ENCODE measurements at places on chromosomes 16 and 17.

DNA sequence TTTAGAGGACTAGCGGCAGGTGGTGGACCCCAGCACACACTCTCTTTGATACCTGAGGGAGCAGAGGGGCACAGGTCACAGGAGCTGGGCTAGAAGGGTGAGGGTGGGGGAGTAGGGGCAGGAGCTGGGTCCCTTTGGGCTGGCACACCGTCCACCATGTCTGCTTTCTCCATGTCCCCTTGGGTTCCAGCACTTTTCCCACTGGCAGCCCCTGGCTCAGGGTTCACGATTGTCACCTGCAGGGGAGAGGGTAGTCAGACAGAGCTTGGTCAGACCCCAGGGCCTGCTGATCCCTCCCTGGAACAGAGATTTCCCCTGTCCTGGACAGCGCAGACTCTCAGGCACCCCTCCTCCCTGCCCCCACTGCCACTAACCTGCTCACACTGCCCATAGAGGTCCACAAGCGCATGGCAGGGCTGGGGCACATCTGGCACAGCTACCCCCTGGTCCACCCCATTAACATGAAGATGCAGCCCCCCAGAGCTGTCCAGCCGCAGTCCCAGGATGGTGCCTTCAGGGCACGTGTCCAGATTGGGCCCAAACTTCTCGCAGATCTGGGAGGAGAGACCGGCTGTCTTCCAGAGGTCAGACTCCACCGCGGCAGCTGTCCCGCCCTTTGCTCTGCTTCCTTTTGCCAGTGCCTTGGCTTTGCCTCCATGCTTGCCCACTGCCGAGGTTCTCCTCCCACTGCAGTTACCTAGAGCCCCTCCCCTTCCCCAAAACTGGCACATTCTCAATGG is 3.1 kb upstream of the GPS2 start:
- DNase-seq = no peak

DNA sequence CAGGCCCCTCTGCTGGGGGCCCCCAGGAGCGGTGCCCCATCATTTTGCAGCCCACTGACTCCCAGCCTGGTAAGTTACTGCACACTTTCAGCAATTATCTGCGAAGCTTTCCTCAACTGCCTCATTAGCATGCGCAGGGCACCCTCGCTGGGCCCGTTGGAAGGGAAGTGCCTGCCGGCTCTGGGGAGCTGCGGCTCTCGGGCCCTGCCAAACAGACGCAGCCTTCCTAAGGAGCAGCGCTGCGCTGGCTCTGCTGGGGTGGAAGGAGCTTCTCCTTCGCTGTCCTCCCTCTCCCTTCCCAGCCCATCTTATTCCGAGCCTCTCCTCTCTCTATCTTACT is 71.0 kb downstream of the RBBP6 start:
- no peak for DNase-seq

GRCh38 chr16:86239381-86239780 is 270.9 kb upstream of the FOXF1 start:
- DNase-seq = no peak

- no peak for DNase-seq
Observed at GRCh38 chr17:79650861-79651260, 40.0 kb upstream of the RBFOX3 start.

DNA sequence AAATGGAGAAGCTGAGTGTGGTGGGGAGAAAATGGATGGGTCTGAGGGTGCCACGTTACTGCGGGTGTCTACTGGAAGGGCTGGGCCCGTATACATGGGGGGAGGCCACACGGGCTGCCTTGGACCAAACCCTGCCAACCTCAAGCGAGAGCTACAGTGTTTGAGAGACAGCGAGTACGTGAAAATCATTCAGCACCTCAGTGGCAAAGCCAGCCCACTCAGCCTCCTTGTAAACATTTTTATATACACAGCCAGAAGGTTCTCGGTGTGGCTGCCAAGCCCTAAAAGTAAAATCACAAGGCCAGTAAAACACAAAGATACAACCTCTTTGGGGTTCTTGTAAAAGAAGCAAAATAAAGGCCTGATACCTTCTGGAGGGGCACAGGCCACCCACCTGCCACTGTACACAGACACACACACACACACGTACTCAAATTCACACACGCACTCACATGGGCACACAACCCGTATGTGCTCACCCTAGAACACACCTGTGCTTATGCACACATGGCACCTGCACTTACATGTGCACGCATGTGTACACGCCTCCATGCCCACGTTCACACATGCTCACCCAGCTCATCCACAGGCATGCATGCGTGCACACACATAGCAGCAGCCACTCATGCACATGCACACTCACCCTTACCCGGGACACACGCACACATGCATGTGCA is 102.8 kb downstream of the GSG1L start:
- no peak for DNase-seq

DNA sequence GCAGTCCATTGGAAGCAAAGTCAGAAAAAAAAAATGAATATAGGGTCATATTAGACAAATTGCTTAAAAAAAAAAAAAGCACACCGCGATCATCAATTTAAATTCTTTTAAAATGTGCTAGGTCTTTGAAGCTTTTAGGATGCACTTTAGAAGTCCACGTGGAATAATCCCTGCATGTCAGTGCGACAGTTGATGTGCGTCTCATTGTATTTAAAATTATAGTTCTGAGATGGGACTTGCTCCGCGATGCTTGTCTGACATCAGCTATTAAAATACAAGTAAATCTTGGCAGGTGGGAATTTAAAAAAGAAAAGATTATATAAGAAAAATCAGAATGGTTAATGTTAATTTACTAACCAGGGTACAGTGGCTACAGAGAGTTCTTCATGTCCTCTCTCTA is 105.2 kb downstream of the RBFOX1 start:
- DNase-seq = no peak

GRCh38 chr16:4179763-4180260 is 62.1 kb downstream of the SRL start:
- DNase-seq = no peak

DNA sequence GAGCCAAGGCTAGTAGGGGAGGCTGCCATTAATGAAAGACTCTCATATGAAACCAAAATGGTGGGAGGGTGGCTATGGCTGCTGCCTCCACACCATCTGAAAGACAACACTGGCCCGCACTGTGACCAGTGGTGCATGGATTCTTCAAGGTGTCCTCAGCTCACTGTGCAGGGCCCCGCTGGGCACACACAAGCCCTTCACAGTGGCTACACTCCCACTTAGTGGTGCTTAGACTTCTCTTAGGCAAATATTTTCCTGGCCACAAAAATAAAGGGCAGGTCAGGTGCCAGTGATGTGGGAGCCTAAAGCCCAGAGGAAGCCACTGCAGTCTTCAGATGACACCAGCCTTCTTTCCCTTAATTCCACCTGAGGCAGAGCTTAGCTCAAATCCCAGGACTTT is 38.1 kb upstream of the IRX3 start:
- DNase-seq = no peak

GRCh38 chr17:42519546-42520491 is 16.2 kb upstream of the NAGLU start:
- DNase-seq = peak; percentile 96

GRCh38 chr16:17333229-17333628 is 137.5 kb downstream of the XYLT1 start:
- no peak for DNase-seq

DNA sequence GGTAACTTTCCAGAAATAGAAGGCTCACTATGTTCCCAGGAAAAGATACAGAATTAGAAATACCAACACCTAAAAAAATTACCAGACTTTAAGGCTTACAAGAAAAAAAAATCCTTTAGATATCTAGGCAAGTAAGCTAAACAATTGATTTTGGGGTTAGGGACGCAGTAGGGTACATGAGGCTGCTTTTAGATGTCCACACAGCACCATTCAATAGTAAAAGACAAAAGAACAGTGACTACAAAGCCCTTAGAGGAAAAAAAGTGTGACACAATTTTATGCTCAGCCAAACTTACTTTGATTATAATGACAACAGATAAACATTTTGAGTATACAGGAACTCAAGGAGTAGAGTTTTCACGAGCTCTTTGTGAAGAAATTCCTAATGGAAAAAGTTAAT is 29.9 kb downstream of the METTL16 start:
- DNase-seq = no peak

- no peak for DNase-seq
Observed at GRCh38 chr17:78316115-78316866, 43.6 kb downstream of the SOCS3 start.

- DNase-seq = no peak
Observed at GRCh38 chr16:26727848-26728247, 338.9 kb upstream of the C16orf82 start.

GRCh38 chr16:51035711-51036110 is 115.4 kb downstream of the SALL1 start:
- DNase-seq = no peak

DNA sequence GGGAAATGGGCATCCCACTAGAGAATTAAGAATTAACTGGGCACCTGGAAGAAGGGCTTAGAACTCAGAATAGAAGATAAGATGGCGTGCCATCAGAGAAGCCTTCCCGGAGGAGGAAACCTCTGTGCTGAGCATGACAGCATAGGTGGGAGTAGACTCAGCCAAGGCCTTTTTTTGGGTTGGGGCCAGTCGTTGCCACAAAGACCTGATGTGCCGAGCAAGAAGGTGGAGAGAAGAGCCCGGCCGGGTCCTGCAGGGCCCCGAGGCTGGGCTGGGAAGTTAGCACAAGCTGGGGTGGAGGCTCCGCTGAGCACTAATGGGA is 1.1 kb upstream of the RAB11FIP4 start:
- DNase-seq = no peak

GRCh38 chr16:78392585-78393195 is 293.2 kb downstream of the WWOX start:
- DNase-seq = no peak

DNA sequence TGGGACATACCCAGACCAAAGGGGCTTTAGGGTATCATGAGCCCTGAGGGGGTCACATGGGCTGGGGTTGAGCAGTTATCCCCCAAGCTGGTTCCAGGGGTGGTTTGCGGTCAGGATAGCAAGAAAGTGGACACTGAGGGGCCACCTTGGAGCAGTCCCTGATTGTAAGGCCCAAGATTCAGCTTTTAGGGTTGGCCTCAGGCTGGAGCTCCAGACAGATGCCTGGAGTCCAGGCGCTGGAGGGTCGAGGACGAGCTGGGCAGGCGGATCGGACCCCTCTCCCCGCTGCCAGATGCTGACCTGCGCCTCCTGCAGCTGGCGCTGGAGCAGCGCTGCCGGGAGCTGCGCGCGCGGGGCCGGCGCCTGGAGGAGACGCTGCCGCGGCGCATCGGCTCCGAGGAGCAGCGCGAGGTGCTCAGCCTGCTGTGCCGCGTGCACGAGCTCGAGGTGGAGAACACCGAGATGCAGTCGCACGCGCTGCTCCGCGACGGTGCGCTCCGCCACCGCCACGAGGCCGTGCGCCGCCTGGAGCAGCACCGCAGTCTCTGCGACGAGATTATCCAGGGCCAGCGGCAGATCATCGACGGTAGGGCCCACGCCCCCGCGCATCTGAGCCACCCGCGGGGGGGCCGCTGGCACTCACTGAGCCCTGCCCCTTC is 10.0 kb downstream of the BTBD17 start:
- DNase-seq = no peak

DNA sequence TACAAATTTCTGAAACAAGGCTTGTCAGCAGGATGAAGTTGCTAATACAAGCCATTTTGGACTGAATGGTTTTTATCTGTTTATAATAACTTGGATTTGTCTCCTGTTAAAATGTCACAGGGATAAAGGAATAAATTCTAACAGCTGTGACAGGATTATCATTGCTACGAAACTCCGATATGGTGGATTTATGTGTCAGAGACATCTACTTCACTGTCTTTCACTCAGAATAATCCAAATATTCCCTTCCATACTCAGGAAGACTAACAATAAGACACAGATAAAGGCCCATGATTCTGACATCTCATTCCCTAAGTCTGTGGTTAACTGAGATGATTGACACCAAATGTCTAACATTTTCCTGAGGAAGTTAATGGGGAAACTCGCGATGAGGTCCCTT is 529.8 kb upstream of the GOT2 start:
- DNase-seq = no peak

- no peak for DNase-seq
Observed at GRCh38 chr17:59534583-59534982, 30.8 kb upstream of the DHX40 start.

DNA sequence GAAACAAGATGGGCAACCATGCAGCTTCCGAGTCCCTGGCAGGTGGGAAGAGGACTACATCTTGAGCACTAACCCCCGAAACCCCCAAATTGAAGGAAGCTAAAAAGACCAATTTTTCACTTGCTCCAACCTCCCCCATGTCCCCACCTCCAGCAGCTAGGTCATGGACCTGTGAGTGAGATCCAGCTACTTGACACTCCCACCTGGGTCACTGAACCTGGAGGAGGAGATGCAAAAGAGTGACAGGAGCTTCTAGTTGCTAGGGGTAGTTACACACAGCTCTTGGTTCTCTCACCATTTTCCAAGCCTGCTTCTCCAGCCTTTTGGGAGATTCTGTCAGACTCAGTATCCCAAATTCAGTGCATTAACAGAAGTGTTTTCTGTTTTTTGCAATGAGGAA is 11.2 kb downstream of the PDZD9 start:
- DNase-seq = no peak

- no peak for DNase-seq
Observed at GRCh38 chr17:33288954-33289353, 4.1 kb downstream of the ASIC2 start.

GRCh38 chr16:71474864-71475263 is 12.8 kb upstream of the ZNF23 start:
- no peak for DNase-seq

DNA sequence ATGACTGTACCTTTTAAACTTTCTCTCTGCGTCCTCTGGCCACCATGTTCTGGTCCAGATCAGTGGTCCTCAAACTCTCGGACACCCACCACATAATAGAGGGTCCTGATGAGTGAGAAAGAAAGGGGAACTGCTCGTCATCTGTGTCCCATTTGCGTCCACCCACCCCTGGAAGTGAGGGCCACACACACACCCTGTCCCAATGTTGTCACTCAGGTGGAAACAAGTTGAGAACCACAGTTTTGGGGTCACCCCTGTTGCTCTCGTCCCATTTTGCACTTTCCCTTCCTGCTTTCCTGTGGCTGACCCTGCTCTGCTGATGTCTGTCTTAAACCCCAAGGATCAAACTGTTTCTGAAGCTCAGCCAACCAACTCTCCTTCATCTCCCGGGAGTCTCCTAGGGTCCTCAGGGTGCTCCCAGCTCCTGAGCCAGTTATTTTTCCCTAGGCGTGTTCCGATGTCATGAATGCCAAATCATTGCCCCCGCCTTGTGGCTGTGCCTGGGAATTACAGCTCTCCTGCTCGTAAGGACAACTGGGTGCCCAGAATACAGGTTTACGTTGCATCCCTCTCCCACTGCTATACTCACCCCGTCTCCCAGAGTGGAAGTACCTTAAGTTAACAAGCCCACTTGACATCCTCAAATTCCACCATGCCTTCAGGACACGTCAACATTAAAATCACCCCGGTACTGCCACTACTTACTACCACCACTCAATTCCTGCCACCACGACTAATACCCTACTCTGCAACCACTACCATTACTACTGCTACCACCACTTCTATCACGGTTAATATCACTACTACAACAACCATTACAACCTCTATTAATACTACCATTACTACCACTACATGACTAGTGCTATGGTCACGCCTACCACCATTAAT is 26.0 kb upstream of the HNF1B start:
- DNase-seq = no peak
